COLO829 (cell line): ENCODE measurements at places on chromosomes 6 and 20.

DNA sequence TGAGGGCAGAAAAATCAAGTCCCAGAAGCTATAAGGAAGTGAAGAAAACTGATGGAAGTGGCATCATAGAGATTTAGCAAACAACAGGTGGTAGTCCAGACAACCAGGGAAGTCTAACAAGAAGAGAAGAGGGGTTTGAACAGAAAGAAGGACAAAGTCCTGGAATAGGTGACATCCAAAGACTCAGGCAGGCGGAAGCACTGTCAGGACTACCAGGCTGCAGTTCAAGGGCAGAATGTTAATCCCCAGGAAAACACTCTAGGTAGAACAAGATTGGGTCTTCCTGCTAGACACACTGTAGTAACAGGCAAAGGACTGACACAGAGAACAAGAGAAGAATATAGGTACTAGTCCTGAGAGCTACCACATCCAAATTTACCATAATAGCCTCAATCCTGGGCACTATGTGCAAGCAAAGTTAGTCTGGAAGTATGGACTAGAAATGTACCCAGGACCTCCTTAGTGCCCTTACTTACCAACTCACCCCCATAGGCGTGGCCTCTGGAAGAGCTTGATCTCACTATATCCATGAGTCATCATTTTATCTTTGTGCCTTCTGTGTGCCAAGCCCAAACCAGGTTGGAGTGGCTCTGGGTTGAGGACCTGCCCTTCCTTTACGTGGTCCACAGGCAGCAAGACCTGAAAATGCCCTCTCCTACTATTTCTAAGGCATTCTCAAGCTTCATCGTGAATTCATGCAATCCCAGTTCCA lies 2.2 kb upstream of the EPB41L2 start:
- DNase-seq: no peak

DNA sequence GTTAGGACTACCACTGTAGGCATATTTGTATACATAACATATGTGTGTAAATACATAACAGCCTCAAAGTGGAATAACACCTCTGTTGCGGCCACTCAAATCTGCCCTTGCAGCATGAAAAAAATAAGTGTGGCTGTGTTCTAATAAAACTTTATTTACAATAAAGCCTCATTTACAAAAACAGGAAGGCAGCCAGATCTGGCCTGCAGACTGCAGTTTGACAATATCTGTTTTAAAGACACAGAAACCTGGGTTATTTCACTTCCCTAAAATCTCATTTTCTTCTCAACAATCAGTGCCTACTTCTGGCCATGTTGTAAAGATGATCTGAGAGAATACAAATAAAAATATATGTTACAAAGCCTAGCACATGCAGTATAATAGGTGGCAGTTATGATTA lies 53.9 kb upstream of the SCML4 start:
- DNase-seq: no peak

DNA sequence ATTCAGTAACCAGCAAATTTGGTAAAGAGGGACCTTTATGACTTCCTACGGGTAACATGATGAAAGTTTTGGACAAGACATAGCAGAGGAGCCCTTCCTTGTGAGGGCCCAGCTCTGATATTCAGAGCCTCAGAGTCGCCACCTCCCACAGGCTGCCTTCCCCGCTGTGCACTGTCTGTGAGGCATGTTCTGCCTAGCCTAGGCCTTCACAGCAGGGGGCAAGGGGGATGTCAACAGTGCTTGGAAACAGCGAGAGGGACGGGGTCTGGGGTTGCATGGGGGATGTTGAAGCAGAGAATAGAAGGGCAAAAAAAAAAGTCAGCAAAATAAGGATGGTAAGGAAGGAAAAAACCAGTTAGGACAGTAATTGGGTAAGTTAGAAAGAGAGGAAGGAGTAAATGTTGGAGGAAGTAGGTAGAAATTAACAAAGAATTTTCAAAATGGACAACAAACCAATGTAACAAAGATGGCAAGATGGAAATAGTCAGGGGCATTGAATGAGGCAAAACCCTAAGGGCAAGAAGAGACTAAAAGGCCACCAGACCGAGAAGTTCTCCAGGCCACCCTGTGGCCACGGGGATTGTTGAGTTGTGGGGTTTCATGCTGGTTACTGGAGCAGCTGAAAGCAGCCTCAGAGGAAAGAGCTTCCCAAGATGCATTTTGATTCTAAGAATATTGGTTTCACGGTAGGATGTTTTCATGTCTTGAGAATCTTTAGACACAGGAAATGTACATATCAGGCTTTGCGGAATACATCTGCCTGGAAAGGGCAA lies 139.8 kb downstream of the LY86 start:
- DNase-seq: no peak

- peak; percentile 51 for DNase-seq
Observed at GRCh38 chr6:13624871-13625288, 9.7 kb downstream of the NOL7 start.

GRCh38 chr6:43681303-43681702 lies 6.3 kb downstream of the MRPS18A start:
- no peak for DNase-seq

GRCh38 chr6:123454448-123454847 lies 182.3 kb downstream of the TRDN start:
- DNase-seq: no peak
